ENCODE measurements at places on chromosomes 16 and 17.

- no peak for DNase-seq
These were observed 31.3 kb upstream of the KRT17 start for GRCh38 chr17:41655611-41656111.

DNA sequence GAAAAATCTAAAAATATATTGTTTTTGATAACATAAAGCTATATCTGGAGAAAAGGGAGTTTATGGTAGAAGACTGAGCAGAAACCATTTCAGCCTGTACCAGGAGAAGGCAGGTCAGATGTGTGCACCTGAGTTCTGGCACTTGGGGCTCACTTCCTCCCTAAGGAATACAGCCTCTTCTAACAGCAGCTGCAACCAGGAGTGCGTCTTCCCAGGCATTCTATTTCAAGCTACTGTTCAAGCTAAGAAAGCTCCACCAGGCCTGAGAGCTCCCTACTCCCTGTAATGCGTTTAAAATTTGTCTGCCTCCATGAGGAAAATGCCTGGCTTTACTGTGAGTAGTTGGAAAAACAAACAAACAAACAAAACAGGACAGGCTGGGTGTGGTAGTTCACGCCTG, 96.1 kb downstream of the ZNF778 start:
- no peak for DNase-seq

DNA sequence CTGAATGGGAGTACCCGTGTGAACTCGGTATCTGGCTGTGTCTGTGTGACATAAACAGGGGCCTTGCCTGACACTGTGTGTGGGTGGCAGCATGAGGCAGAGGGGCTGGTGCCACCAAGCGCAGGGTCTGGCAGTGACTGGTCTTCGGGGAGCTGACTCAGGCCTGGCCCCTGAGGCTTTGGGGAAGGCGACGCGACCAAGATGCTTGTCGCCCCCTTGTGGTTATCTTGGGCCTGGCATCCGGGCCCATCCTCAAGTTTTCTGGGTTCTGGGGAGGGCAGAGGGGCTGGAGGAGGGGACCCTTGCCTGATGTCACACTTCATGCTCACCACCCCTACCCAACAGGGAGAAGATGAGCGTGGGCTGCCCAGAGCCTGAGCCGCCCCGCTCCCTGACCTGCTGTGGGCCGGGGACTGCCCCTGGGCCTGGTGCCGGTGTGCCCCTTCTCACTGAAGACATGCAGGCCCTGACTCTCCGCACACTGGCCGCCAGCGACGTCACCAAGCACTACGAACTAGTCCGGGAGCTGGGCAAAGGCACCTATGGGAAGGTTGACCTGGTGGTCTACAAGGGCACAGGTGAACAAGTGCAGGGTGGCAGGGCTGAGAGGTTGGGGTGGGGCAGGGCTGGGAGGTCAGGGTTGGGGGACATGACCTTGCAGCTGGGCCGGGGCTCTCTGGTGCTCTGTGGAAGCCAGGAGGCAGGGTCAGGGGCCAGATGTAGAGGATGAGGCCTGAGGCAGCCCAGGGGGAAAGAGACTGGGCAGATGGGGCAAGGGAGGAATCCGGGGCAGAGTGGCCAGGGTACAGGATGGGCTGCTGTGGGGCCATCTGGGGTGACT, 24.9 kb downstream of the SBK1 start:
- DNase-seq = peak; percentile 83

DNA sequence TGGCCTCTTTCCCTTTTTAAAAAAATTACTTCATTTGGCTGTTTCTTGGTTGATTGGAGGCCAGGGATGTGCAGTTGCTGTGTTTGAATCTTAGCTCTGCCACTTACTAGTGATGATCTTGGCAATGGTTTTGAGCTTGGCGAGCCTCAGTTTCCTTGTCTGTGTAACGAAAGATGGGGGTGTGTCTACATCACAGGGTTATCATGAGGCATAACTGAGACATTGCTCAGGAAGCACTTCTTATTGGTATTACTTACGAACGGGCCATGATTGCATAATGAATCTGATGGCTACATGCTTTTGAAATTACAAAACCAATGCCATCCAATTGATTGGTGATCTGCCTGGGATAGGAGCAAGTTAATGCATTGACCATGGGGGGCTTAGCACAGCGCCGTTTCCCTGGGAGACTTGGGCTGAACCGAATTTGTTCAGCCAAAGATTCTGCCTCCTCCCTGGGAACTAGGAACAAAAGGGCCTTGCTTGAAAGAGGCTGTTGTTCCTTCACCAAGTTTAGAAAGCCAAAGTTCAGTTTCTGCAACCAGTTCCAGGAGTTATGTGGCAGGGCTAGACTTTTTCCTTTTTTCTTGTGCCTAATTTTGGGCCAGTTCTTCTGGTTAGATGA, 21.9 kb downstream of the CMIP start:
- no peak for DNase-seq

GRCh38 chr17:1037238-1037879, 40.4 kb downstream of the TIMM22 start:
- DNase-seq = no peak

DNA sequence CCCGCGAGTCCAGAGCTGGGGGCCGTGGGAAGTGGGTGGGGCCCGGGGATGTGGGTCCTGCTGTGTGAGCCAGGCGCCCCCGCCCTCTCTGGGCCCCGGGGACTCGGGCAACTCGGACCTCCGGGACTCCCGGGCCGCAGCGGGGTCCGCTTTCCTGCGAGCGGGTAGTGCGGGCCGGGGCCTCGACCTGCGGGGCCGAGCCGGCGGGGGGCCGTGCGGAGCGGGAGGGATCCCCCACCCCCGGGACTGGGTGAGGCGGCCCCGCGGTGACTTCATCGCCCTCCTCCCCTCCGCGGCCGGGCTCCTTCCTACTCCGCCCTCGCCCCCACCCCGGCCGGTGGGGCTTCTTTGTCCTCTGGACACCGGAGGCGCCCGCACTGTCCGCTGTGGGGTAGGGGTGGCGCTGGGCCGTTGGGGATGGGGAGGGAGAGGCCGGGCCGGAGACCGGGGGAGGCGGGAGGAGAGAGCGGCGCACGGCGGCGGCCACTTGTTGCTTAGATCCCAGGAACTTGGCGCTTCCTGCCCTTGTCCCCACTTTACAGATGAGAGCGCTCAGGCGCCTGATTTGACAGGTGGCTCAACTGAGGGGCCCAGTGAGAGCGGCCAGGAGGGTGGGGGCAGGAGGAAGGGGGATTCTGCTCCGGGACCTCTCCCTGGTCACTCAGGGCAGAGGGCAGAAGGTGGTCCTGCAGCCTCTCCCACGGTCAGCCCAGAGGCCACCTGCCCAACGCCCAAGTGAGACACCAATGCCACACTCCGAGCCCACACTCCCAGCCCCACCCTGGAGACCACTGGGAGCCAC, 874 bp downstream of the CMTM3 start:
- peak; percentile 49 for DNase-seq

GRCh38 chr17:15236281-15237105, 28.6 kb downstream of the PMP22 start:
- no peak for DNase-seq

DNA sequence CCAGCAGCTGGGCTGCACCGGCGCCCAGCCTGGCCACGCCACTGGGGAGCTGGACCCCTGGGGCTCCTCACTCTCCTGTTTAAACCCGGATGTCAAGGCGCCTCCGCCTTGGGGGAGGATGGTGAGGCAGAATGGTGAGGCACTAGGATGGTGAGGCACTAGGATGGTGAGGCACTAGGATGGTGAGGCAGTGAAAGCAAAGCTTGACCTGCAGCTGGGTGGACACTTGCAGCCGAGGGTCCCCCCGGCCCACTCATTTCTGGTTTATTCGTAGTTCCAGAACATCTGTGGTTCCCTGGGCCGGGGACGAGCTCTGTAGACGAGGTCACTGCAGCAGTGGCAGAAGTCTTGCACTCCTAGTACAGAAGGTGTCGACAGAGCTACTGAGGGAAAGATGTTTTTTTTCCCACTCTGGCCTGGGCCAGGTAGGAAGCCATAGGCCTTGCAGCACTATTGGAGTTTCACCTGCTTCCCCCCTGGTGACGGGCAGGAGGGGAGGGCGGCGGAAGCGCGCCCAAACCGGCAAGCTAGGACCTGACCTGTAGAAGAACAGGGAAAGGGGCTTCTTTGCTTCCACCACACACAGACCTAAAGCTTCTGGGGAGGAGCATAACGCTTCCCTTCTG, 1.1 kb upstream of the HNF1B start:
- no peak for DNase-seq
